ENCODE measurements at places on chromosomes 1 and 21.
A peak's percentile ranks its signal among the peaks of the same experiment; 100 is the strongest.

- DNase-seq: no peak
Observed at GRCh38 chr1:240230816-240231215, 139.1 kb downstream of the FMN2 start.

- no peak for DNase-seq
Observed at GRCh38 chr1:215682232-215682631, 115.1 kb downstream of the KCTD3 start.

DNA sequence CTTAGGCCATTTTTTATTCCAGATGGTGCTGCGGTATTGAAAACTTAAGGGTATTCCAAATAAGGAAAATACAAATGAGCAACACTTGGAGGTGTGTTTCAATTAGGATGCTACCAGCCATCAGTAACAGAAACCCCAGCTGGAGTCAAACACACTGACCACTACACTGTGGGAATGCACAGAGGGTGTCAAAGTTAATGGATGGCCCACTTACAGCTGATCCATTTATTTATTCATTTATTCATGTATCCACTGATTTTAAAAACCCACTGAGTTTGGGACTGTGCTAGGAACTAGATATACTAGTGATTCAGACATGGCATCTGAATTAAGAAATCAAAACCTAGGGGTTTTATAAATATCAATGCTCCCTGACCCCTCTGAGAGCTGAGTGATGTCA is 24.5 kb upstream of the GJA5 start:
- DNase-seq: no peak

DNA sequence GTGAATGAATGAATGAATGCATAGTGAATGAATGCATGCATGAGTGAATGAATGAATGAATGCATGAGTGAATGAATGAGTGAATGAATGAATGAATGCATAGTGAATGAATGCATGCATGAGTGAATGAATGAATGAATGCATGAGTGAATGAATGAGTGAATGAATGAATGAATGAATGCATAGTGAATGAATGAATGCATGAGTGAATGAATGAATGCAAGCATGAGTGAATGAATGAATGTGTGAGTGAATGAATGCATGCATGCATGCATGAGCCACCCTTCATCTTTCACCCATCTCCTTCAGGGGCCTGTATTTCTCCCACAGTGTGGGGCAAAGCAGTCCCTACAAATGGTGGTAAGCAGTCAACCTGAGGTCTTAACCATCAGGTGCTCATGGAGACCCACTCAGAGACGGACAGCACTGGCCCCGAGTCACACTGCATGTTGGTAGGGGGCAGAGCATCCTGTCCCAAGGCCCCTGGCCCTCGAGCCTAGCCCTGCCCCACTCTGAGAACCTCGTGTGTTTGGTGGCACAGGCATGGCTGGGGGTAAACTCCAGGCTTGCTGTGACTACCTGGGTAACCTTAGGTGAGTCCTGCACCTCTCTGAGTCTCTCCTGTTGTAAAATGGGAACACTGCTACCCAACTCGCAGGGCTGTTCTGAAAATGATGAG is 28.0 kb upstream of the PAX7 start:
- DNase-seq: no peak

- no peak for DNase-seq
Observed at GRCh38 chr1:174923820-174924219, 75.9 kb upstream of the CACYBP start.

DNA sequence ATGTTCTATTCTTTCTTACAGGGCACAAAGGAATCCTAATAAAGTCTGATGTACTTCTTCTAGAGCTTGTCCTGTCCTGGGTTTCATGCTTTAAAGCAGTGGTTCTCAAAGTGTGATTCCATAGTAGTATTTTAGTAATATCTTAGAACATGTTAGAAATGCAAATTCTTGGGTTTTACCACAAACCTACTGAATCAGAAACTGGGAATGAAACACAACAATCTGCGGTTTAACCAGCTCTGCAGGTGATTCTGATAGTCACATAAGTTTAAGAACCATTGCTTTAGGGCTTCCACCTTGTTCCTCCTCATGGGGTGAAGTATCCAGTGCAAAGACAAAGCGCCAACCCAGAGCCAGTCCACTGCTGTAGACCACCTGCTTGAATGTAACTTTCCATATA is 41.1 kb downstream of the NGF start:
- no peak for DNase-seq

DNA sequence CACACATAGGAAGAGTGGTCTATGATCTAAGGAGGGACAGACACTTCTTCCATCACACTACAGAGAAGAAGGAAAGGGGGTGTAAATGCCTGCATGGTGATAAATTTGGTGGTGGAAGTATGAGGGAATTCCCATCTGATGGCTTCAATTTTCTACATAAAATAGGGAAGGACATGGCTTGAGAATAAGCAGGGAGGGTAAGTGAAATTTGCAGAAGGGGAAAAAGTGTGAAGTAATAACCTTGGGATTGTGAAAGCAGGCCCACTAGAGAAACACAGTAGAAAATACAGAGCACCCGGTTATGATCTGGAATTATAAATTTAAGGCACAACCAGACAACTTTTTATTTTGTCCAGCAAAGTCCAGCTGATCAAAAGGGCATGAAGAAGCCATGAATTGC is 22.7 kb upstream of the HIVEP3 start:
- no peak for DNase-seq

- peak; percentile 67 for DNase-seq
Observed at GRCh38 chr1:228842094-228842775, 107.0 kb downstream of the RHOU start.

- DNase-seq: no peak
Observed at GRCh38 chr1:85332575-85332974, 56.1 kb upstream of the BCL10 start.

- no peak for DNase-seq
Observed at GRCh38 chr1:2400950-2401649, 9.5 kb downstream of the RER1 start.

DNA sequence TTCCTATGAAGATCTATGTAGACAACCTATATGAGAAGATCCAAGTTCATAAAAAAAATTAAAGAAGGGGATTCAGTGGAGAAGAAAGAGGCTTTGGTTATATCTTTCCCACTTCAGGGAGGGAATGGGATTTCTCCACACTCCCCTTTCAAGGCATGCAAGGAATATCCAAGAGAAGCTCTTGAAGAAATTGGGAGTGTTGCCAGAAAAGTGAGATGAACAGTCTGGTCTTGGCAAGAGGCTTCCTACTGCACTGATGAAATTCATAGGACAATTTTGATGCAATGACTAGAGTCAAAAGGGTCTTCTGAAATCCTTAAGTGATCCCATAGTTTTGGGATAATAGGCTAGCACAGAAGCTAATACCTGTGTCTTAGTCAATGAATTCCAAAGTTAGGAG is 153.0 kb downstream of the KCTD3 start:
- no peak for DNase-seq

- DNase-seq: peak; percentile 20
Observed at GRCh38 chr1:39576016-39576657, 453 bp downstream of the PABPC4 start.

- peak; percentile 95 for DNase-seq
Observed at GRCh38 chr1:21869620-21870121, 57.6 kb downstream of the LDLRAD2 start.

DNA sequence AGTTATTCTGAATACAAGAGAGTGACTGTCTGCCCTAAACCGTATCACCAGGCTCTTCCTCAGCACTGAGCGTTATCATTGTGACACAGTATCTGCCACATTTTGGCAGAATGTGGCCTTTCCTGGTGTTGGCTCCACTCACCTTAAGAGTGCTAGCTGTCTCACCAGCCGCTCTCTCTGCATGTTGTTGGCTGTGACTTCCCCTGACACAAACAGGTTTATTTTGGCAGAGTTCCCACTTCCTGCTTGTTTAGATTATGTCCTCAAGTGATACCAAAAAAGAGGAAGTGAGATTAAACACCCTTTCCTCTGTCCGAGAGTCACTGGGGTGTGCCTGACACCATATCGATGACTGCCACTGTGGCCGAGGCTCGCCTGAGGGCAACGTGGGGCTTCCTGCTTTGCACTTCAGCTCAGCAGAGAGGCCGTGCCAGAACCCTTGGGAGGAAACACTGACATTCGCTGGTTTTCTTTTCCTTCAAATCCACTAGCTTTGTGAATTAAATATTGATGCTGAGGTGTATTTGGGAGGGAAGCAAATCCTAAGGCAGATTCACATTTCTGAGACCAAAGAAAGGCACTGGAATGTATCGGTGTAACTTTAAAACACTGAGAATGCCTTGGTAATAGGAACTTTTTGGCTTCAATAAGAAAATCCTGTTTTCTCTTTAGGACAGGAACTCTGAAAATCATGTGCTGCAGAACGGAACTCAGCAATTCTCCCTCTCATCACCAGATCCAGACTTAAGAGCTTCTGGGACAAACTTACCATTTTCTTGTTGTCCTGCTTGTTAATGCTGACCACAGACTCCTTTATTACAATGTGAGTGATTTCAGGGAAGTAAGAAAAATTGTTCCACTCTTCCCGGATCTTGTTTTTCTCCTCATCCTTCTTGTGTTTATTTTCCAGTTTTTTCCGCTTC is 102.1 kb downstream of the JAK1 start:
- DNase-seq: peak; percentile 74

- DNase-seq: no peak
Observed at GRCh38 chr1:199085903-199086302, 447.1 kb downstream of the PTPRC start.

GRCh38 chr1:40386359-40386723 is 12.8 kb downstream of the SMAP2 start:
- DNase-seq: no peak

DNA sequence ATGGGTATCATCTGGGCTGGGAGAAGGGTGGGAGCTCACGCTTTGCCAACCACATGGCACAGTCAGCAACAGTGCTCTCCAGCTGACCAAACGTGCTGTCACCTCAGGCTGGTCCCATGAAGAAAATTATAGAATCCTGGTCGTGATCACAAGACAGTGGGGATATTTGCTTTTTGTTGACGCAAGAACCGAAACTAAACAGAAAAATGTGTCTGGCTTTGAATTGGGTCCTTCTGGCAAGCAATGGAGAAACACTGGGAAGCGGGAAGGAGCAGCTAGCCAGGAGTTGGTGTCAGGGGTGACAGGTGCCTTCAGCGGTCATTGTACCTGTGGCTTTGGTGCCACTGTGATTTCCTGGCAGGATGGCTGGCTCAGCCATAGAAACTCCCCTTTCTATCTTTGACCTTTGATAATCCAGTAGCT is 304.8 kb downstream of the PAPPA2 start:
- DNase-seq: no peak

- DNase-seq: peak; percentile 14
Observed at GRCh38 chr1:241423541-241424479, 66.8 kb upstream of the RGS7 start.

DNA sequence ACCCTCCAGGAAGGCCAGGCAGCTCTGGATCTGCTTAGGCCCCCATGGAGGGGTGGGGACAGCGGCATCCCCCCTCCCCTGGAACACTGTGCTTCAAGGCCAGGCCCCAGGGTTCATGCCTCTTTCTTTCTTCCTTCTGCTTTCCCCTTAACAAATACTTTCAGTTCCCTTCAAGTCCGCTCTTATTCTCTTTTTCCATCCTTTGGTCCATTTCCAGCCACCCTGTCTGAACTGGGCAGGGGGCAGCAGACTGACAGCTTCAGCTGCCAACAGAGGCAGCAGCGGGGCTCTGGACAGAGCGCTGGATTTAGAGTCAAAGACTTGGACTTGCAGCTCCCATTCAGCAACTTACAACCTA is 1.1 kb upstream of the CD244 start:
- no peak for DNase-seq

GRCh38 chr21:28883931-28884330 is 108.7 kb downstream of the LTN1 start:
- DNase-seq: no peak

GRCh38 chr1:40922969-40923368 is 56.5 kb upstream of the CTPS1 start:
- peak; percentile 41 for DNase-seq

- no peak for DNase-seq
Observed at GRCh38 chr1:63112155-63112900, 210.0 kb upstream of the FOXD3 start.

GRCh38 chr1:41720861-41721410 is 197.8 kb downstream of the HIVEP3 start:
- no peak for DNase-seq

GRCh38 chr1:161168906-161169305 is 2.7 kb downstream of the PPOX start:
- no peak for DNase-seq

DNA sequence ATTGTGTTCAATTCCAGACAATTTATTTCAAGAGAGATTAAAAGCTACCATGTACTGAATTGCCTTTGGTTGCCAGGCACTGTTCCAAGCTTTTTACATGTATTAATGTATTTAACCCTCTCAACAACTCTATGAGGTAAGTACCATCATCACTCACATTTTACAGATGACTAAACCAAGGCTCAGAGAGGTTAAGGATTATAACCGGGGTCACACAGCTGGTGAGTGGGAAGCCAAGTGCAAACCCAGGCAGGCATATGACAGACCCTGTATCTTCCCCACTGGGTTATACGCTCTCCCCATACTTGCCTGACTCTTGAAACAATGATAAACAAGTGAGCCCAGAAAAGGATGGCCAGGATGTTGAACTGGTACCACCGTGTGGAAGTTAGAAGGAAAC is 16.5 kb downstream of the PLEKHA6 start:
- DNase-seq: no peak

DNA sequence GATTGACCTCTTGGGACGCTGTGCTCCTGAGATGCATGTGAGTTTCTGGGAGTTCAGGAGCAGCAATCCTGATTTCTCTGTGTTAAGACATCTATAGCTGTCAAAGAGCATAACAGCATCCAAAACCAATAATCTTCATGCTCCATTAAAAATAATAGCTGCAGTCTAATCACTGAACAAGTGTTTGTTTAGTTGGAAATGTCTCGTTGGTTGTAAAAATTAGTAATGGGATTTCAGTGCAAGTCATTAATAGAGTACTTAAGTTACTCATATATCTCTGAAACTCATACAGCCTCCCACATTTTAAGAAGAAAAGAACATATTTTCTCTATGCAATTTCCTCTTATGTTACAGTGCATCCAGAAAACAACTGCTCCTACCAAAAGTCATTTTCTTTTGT is 249.8 kb downstream of the ZP4 start:
- no peak for DNase-seq

- no peak for DNase-seq
Observed at GRCh38 chr1:191546803-191547202, 611.5 kb upstream of the RGS18 start.

GRCh38 chr1:215477632-215478031 is 89.5 kb upstream of the KCTD3 start:
- DNase-seq: no peak

DNA sequence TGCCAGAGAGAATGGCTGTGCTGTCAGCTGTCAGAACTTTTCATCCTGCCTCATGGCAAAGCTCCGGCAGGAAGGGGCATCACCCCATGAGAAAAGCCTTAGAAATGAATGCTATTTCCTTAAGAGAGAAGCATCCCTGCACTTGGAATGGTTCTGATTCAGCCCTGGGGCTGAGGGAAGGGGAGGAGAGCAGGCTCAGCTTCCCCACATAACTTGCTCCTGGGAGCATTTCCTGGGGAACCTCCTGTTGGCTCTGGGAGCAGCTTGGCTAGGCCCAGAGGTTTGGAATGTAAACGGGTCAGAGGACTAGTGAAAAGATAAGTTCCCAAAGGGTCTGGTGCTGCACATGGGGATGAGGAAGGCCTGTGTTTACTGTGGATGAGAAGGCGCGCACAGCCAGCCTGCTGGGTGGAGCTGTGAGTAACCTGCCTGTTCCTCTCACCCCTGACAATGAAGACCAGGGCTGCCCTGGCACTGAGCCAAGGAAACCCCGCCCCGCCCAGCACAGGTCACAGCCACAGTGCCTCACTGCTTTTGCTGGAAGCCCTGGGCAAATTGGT is 5.0 kb downstream of the PRELP start:
- DNase-seq: peak; percentile 72
